Thymus (tissue), 14 donors: ENCODE measurements at places on chromosomes 12 and 14.

DNA sequence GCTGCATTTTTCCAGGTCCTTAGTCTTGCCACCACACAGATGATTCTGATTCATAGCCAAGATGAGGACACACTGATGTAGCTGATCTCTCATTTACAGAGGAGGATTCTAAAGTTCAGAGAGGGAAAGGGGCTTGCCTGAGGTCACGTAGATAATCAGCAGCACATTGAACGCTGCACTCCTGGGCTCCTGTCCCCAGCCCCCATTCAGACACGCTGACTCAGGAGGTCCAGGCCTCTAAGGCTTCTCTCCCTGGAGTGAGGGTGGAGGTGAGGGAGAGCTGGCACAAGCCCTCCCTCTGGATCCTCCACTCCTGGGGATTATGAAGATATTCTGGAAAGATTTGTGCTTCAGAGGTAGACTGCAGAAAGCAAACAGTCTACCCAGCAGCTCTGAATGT is 10.3 kb downstream of the NFATC4 start:
- H3K36me3 ChIP-seq = no peaks in the 10 kb centered on the region
- no peaks in the 10 kb centered on the region for H3K27me3 ChIP-seq
- H3K27ac ChIP-seq = no peak overlapping the region
- H3K4me3 ChIP-seq = no peak overlapping the region
- no peak for DNase-seq
- peaks cover 23% of the 10 kb centered on the region for H3K4me1 ChIP-seq

DNA sequence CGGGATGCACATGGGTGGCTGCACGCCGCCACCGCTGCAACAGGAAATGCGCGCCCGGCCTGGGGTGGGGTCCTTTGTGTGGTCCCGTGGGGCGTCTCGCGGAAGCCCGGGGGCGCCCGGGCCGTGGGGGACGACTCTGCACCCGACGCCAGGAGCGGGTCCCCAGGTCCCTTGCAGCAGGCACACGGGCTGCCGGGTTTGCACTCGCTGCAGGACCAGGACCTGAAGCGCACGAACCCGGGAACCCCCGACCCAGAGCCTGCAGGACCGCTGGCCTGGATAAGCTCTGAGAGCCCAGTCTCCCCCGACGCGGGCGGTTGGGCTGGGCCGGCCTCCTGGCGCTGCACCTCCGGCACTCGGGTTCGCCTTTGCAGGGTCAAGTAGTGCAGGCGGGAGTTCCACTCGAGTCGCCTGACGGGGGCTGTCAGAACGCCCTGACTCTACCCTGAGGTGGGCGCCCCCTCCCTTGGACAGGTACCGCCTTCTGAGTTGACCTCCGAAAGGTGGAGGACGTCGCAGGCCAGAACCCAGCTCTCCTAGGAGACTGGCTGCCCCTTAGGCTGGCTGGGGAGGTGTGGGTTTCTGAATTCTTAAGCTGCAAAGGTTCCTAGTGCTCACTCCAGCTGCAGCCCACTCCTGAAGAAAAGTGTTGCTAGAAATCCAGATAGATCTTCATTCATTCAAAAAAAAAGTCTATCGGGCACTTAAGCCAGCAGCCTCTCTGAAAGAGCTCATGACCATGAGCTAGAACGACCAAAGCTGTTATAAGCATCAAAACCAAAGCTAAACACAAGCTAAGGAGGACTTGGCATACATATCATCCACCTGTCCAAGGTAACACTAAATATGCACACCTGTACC is 68.0 kb downstream of the RNF34 start:
- no peak for DNase-seq
- peaks cover 4% of the 10 kb centered on the region for H3K27me3 ChIP-seq
- peaks cover 5% of the 10 kb centered on the region for H3K36me3 ChIP-seq

GRCh38 chr12:49026101-49026500 is 7.5 kb upstream of the PRKAG1 start:
- no peak overlapping the region for H3K4me3 ChIP-seq
- no peaks in the 10 kb centered on the region for H3K4me1 ChIP-seq
- no peaks in the 10 kb centered on the region for H3K27me3 ChIP-seq
- H3K36me3 ChIP-seq = peaks cover 86% of the 10 kb centered on the region

- no peaks in the 10 kb centered on the region for H3K36me3 ChIP-seq
- no peaks in the 10 kb centered on the region for H3K4me1 ChIP-seq
- H3K4me3 ChIP-seq = no peak overlapping the region
- H3K27me3 ChIP-seq = no peaks in the 10 kb centered on the region
- DNase-seq = no peak
Measured at GRCh38 chr14:50545618-50546017, 13.2 kb upstream of the MAP4K5 start.

DNA sequence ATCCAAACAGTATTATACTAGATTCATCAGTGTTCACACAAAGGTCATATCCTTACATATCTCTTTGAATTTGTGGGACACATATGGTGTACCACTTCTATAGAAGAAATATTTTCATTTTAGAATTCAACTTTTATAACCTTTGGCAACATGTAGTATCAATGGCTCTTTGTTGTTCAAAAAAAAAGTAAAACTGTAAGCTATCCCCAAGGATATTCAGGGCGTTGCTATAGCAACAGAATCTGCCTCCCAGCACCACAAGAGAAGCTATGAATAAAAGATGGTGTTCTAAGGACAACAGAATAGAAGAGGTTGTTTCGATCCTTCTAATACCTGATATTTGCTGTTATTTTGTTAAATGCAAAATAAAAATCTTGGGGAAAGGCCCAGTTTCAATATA is 139.3 kb downstream of the BRMS1L start:
- no peak for DNase-seq
- no peaks in the 10 kb centered on the region for H3K36me3 ChIP-seq
- H3K4me1 ChIP-seq = no peaks in the 10 kb centered on the region
- H3K27me3 ChIP-seq = no peaks in the 10 kb centered on the region
- no peak overlapping the region for H3K27ac ChIP-seq
- H3K4me3 ChIP-seq = no peak overlapping the region

- no peak overlapping the region for H3K27ac ChIP-seq
- peaks cover 74% of the 10 kb centered on the region for H3K4me1 ChIP-seq
- H3K27me3 ChIP-seq = no peaks in the 10 kb centered on the region
- H3K4me3 ChIP-seq = no peak overlapping the region
- no peaks in the 10 kb centered on the region for H3K36me3 ChIP-seq
Measured at GRCh38 chr12:124607681-124608425, 40.4 kb upstream of the NCOR2 start.

- no peaks in the 10 kb centered on the region for H3K27me3 ChIP-seq
- H3K27ac ChIP-seq = no peak overlapping the region
- H3K4me1 ChIP-seq = peaks cover 3% of the 10 kb centered on the region
- no peaks in the 10 kb centered on the region for H3K36me3 ChIP-seq
- DNase-seq = no peak
Measured at GRCh38 chr12:111220363-111220762, 148.5 kb downstream of the PHETA1 start.

DNA sequence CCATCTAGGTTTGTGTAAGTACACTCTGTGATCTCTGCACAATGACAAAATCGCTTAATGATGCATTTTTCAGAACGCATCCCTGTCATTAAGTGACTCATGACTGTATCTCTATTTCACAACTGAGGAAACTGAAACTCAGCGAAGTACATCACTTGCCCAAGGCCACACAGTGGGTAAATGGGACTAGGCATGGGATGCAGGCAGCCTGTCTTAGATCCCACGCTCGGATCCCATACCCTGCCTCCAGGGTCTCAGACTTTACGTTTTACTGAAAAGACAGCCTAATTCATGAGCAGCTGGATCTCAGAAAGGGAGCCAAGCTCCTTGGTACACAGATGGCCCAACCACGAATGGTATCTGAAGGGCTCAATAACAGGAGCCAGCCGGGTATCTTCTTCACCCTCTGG is 2.4 kb upstream of the MLEC start:
- H3K27ac ChIP-seq = no peak overlapping the region
- H3K4me1 ChIP-seq = peaks cover 32% of the 10 kb centered on the region
- no peaks in the 10 kb centered on the region for H3K36me3 ChIP-seq

GRCh38 chr12:106082216-106083175 is 56.3 kb downstream of the NUAK1 start:
- H3K4me1 ChIP-seq = no peaks in the 10 kb centered on the region
- no peaks in the 10 kb centered on the region for H3K27me3 ChIP-seq
- H3K36me3 ChIP-seq = no peaks in the 10 kb centered on the region
- no peak overlapping the region for H3K27ac ChIP-seq
- no peak overlapping the region for H3K4me3 ChIP-seq

- no peak overlapping the region for H3K4me3 ChIP-seq
- H3K4me1 ChIP-seq = peaks cover 3% of the 10 kb centered on the region
- DNase-seq = no peak
- no peak overlapping the region for H3K27ac ChIP-seq
Measured at GRCh38 chr14:30525833-30526232, 33.1 kb upstream of the G2E3 start.

GRCh38 chr14:86954623-86955022 is 1038.4 kb downstream of the GALC start:
- H3K27me3 ChIP-seq = no peaks in the 10 kb centered on the region
- no peaks in the 10 kb centered on the region for H3K4me1 ChIP-seq
- no peak for DNase-seq
- H3K36me3 ChIP-seq = no peaks in the 10 kb centered on the region
- H3K27ac ChIP-seq = no peak overlapping the region
- H3K4me3 ChIP-seq = no peak overlapping the region

DNA sequence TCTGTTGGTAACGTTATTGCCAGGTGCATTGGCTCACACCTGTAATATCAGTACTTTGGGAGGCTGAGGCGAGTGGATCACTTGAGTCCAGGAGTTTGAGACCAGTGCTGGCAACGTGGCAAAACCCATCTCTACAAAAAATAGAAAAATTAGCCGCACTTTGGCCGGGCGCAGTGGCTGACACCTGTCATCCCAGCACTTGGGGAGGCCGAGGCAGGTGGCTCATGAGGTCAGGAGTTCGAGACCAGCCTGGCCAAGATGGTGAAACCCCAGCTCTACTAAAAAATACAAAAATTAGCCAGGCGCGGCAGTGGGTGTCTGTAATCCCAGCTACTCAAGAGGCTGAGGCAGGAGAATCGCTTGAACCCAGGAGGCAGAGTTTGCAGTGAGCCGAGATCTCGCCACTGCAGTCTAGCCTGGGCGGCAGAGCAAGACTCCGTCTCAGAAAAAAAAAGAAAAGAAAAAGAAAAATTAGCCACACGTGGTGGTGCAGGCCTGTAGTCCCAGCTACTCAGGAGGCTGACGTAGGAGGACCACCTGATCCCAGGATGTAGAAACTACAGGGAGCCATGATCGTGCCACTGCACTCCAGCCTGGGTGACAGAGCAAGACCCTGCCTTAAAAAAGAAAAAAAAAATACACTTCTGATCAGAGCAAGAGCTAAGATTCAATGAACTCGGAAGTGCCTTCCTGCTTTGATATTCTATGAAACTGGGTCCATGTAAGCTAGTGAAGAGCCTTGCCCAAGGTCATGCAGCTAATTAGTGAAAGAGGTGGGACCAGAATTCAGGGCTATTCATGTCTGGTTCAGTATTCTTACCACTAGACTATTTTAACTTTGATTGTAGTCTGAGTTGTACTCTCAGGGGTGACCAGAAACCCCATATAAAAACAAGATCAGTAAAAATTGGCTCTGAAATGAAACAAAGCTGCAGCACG is 4.2 kb upstream of the RNASE8 start:
- no peak overlapping the region for H3K4me3 ChIP-seq
- H3K27me3 ChIP-seq = no peaks in the 10 kb centered on the region
- H3K27ac ChIP-seq = no peak overlapping the region

- no peak for DNase-seq
- no peak overlapping the region for H3K4me3 ChIP-seq
- no peaks in the 10 kb centered on the region for H3K27me3 ChIP-seq
- no peaks in the 10 kb centered on the region for H3K4me1 ChIP-seq
Measured at GRCh38 chr14:75548544-75548943, 26.3 kb downstream of the BATF start.

GRCh38 chr14:30808576-30808975 is 65.8 kb upstream of the COCH start:
- H3K36me3 ChIP-seq = no peaks in the 10 kb centered on the region
- H3K27ac ChIP-seq = no peak overlapping the region
- no peak for DNase-seq
- H3K27me3 ChIP-seq = no peaks in the 10 kb centered on the region

- no peak for DNase-seq
- no peaks in the 10 kb centered on the region for H3K27me3 ChIP-seq
- no peak overlapping the region for H3K4me3 ChIP-seq
- H3K36me3 ChIP-seq = peaks cover 11% of the 10 kb centered on the region
Measured at GRCh38 chr12:106814714-106815113, 40.2 kb downstream of the RIC8B start.

- H3K27me3 ChIP-seq = no peaks in the 10 kb centered on the region
- no peak overlapping the region for H3K27ac ChIP-seq
- no peak overlapping the region for H3K4me3 ChIP-seq
- H3K4me1 ChIP-seq = peaks cover 16% of the 10 kb centered on the region
Measured at GRCh38 chr12:52628841-52629240, 10.5 kb upstream of the KRT73 start.

GRCh38 chr12:13007496-13008233 is 7.6 kb upstream of the HEBP1 start:
- no peak for DNase-seq
- no peaks in the 10 kb centered on the region for H3K27me3 ChIP-seq
- no peak overlapping the region for H3K27ac ChIP-seq
- H3K36me3 ChIP-seq = no peaks in the 10 kb centered on the region

DNA sequence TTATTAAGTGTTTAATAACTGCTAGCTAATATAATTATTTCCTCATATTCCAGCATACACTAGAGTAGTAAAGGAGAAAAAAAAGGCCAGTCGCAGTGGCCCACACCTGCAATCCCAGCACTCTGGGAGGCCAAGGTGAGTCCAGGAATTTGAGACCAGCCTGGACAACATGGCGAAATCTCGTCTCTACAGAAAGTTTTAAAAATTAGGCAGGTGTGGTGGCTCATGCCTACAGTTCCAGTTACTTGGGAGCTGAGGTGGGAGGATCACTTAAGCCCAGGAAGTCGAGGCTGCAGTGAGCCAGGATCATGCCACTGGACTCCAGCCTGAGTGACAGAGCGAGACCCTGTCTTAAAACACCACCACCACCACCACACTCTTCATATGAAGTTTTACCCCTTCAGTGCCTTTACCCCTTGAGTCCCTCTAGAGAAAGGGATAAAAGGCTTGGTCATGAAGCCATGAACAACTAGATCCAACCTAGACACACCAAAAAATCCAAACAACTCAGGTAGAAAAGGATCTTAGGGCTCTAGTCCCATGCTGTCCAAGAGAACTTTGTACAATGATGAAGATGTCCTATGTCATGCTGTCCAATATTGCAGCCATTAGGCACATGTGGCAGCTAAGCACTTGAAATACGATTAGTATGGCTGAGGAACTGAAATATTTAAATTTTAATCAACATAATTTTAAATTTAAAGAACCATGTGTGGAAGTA is 29.6 kb downstream of the ATXN2 start:
- no peak overlapping the region for H3K4me3 ChIP-seq
- DNase-seq = no peak
- peaks cover 3% of the 10 kb centered on the region for H3K36me3 ChIP-seq
- H3K27ac ChIP-seq = no peak overlapping the region
- H3K27me3 ChIP-seq = no peaks in the 10 kb centered on the region

DNA sequence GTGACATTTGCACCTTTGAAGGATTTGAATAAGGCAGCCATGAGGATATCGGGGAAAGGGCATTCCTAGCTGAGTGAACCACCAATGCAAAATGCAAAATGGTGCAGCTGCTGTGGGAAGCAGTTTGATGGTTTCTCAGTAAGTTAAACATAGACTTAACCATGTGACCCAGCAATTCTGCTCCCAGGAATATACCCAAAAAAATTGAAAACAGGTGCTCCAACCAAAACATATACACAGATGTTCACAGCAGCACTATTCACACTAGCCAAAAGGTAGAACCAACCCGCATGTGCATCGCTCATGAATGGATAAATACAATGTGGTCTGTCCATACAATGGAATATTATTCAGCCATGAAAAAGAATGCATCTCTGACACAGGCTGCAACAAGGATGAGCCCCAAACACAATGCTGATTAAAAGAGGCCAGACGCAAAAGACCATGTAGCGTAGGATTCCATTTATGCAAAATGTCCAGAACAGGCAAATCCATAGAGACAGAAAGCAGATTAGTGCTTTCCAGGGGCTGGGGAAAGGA is 215.0 kb upstream of the MYL2 start:
- H3K27me3 ChIP-seq = no peaks in the 10 kb centered on the region
- no peak for DNase-seq
- no peak overlapping the region for H3K27ac ChIP-seq
- no peak overlapping the region for H3K4me3 ChIP-seq
